Suppressor macrophage treated with lipopolysaccharide for 1 hour (primary cell): ENCODE measurements at places on chromosomes 5 and 9.

DNA sequence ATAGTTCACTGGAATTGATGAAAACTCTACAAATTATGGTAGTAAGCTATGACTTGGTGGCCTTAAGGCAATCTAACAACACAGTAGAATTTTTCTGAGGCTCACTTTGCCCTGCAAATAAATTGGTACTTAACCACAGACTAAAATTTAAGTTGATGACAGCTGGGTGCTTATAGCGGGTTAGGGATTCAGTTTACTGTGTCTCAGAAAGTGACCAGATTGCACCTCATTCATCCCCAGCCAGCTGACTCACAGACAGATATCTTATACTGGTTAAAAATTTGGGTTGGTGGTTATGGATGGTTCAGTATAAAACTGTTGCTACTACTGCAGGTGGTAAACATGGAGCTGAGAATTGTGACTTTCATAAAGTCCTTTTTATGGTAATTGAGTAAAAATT lies 2.8 kb downstream of the CKS2 start:
- no peak for DNase-seq

GRCh38 chr5:5751498-5751897 lies 329.0 kb downstream of the ICE1 start:
- no peak for DNase-seq

GRCh38 chr9:98831696-98832095 lies 24.2 kb downstream of the GALNT12 start:
- no peak for DNase-seq

DNA sequence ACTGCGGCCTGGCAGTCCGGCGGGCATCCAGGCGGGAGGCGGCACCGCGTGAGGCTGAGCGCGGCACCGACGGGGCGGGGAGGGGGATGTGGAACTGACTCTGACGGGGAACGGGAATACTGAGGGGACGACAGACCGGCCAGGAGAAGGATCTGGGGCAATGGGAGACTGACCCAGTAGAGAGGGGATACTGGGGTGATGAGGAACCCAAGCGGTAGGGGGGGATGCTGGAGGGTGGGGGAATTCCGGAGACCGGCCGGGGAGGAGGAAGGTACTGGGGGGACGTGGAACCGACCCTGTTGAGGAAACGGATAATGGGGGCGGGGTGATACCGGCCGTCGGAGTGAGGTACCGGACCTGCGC lies 423 bp downstream of the IPPK start:
- peak; percentile 80 for DNase-seq

DNA sequence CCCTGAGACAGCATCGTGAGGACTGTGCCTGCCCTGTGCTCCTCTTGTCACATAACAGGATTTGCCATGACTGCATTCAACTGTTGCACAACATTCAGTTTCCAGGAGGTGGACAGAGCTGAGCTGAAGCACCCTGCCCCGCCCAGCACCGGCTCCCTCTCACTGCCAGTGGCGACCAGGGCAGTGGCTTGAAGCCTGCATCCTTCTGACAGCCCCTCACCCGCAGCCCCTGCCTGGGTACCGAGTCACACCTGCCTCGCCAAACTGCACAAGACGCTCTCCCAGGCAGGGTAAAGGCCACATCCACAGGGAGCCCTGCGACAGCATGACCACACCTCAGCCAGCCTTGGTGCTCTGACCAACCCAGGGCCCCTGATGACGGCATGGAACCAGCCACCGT lies 59.9 kb upstream of the ZNF354A start:
- DNase-seq, result peak; percentile 24

DNA sequence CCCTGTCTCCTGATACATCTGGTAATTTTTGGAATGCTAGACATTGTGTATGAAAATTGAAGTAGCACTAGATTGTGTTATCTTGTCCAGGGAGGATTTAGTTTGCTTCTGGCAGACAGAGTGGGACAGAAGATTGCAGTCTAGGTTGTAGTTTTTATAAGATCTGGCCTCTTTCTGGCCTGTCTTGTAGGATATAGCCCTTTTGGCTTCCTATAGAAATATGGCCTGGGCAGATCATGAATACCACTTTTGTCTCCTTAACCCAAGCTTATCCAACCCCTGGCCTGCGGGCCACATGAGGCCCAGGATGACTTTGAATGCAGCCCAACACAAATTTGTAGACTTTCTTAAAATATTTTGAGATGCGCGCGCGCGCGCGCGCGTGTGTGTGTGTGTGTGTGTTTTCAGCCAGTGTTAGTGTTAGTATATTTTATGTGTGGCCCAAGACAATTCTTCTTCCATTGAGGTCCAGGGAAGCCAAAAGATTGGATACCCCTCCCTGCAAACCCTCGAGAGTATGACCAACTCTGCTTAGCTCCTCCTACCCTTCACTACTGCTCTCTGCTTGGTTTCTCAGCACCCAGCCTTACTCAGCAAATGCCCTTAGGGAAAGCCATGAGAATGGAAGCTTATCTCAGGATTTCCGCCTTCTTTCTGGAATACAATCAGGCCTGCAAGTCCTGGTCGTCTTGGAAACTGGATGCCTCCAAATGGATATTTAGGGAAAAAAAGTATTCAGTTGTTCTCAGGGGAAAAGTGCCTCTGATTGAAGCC lies 26.5 kb downstream of the ANKRD33B start:
- DNase-seq, result no peak

- no peak for DNase-seq
These were observed 7.3 kb downstream of the CRHBP start for GRCh38 chr5:76960004-76960625.

DNA sequence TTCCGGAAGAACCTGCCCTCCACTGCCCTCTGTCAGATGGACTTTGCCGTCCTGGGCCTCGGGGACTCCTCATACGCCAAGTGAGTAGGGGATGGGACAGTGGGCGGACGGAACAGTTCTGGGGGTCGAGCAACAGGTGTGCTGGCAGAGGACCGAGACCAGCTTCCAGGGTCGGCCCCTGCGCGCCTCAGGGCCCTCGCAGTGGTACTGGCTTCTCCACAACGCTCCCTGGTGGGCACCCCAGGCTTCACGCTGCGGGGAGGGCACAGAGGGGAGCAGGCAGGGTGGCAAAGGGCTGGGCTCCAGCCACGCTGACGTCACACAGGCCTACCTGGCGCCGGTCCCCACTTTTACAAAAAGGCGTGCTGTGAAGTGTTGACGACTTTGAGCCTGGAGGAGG lies 7.0 kb downstream of the NDOR1 start:
- DNase-seq, result no peak
